ENCODE measurements at places on chromosomes 7 and 10.

DNA sequence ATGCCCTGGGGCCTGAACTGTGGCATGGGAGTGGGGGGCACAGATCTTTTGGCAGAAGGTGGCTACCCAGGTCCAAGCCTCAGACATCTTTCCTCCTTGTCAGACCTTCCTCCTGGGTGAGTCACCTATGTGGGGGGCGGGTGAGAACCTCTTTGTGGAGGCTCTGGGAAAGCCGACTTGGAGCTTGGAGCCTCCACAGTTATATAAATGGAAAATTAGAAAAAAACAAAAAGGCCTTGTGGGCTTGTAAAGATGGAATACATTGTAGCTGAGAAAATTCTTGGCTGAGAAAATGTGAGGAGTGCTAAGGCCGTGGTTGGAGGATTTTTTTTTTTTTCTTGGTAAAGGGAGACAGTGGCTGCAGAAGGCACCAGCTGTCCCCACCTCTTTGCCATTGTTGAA lies 292.5 kb downstream of the CCDC3 start:
- DNase-seq = no peak

DNA sequence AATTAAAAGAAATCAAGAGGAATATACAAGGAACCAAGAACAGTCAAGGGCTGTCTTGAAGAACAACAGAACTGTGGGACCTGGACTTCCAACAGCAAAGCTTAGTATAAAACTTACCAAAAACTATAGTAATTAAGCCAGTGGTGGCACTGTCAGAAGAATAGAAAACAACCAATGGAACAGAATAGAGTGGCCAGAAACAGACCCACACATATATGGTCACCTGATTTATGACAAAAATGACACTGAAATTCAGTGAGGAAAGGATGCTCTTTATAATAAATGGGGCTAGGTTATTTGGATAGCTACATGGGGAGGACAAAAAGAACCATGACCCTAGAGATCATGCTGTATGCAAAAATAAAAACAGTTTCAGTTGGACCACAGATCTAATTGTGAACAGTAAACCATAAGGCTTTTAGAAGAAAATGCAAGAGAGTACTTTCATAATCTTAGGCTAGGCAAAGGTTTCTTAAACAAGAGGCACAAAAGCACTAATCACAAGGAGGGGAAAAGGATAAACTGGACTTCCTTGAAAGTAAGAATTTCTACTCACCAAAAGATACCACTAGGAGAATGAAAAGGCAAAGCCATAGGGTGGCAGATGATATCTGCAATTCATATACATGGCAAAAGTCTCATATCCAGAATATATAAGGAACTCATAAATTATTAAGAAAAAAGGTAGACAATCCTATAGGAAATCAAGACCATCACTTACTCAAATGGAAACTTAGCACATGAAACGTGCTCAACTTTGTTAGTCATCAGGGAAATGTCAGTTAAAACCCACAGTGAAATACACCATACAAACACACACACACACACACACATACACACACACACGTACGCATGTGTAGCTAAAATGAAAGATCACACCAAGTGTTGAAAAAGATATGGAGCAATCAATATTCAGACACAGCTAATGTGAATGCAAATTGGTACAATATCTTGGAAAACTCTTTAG lies 20.8 kb downstream of the HYCC1 start:
- no peak for DNase-seq

- DNase-seq = no peak
Observed at GRCh38 chr7:52120912-52121311, 804.3 kb upstream of the COBL start.

DNA sequence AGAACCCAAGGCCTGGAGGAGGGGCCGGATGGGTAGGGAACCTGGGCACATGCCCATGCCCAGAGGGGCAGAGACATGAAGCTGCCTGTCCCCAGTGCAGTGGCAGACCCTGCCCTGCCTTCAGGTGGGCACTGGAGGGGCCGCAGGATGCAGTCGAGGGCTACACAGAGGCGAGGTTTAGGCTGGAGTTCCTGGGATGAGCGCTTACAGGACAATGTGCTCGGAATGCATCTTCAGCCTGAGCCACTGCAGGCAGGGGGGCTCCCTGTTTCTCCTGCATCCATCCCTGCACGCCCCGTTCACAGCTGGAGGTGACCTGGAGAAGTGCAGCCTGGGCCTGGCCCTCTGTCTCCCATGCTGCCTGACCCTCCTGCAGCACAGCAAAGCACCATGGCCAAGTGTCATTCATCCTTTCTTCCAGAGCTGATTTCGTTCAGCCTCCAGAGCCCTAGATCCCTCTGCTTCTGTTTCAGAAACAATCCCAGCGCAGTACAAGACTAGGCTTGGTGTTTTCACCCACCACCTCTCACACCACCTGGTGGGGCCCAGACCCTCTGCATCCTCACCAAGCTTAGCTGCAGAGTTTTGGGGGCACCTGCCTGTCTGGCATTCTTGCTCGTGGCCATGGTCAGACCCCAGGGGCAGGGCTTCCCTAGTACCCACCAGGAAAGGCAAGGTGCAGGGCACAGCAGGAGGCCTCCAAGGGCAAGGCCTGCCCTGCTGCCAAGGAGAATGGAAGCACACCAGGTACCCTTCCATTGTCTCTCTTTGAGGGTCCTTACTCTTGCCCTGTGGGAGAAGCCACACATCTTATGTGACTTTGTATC lies 311.9 kb downstream of the TCERG1L start:
- no peak for DNase-seq

DNA sequence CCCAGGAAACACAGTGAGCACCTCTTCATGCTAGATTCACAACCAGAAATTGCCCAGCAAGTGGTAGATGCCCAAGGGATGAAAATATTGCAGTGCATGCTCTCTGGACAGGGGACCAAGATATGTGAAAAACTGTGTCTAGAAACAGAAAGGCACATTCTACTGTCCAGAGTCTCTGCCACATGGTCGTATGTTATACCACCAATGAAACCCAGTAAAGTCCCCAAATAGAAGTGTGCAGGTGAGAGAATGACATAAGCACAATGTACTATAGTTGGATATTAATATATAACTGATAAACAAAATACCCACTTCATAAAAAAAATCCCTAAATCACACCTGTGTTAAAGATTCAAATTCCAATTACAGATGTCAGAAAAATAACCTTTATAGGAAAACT lies 43.8 kb downstream of the RASGEF1A start:
- DNase-seq = no peak

DNA sequence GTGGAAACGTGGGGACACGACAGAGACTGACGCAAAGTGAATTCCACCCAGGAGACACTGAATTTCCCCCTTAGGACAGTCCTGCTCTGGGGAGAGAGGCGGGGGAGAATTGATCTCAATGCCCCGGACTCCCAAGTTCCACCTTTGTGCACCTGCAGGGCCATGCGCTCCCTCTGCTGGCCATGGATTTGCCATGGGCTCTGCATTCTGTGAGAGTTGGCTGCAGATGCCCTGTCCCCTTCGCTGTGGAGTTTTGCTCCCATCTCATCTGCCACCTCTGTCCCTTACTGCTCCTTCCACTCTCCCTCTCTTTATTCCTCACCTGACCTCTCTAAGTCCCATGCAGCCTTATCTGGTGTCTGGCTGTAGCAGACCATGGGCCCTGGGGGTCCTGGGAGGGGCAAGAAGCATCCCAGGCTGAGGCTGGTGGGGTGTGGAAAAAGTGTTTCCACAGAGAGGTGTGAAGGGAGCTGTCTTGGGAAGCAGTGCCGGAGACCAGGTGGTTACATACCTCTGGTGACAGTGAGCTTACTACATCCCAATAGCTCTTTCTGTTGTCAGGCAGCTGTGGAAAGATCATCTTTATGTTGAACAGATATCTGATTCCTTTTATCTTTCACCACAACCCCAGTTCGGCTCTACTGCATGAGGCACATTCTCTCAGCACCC lies 14.3 kb downstream of the GHRHR start:
- no peak for DNase-seq
